ENCODE measurements at places on chromosomes 1 and 21.
A peak's percentile ranks its signal among the peaks of the same experiment; 100 is the strongest.

- no peaks in the 10 kb centered on the region for H3K27me3 ChIP-seq
- peaks cover 15% of the 10 kb centered on the region for H3K4me1 ChIP-seq
- no peaks in the 10 kb centered on the region for H3K36me3 ChIP-seq
- H3K4me3 ChIP-seq, result no peak overlapping the region
- no peak for DNase-seq
Measured at GRCh38 chr1:150521196-150521968, 5.8 kb downstream of the FALEC start.

DNA sequence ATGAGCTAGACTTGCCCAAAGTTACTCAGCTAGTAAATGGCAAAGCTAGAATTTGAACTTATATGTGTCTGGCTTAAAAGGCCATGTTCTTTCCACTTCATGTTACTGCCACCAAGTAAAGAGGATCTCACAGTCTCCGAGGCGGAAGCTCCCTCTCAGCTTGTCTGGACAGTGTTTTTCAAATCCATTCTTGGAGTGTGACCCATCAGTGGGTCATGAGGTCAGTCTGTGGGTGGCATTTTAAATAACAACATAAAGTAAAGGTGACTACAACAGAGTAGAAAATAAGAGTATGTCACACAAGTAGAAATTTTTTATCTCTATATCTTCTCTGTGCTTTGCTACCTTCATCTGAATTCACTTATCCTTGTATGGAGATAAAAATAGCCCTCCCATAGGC, 3.2 kb upstream of the HMGB4 start:
- no peak for DNase-seq
- no peaks in the 10 kb centered on the region for H3K4me1 ChIP-seq
- H3K36me3 ChIP-seq, result peaks cover 8% of the 10 kb centered on the region
- peaks cover 22% of the 10 kb centered on the region for H3K27me3 ChIP-seq
- no peak overlapping the region for H3K4me3 ChIP-seq

- H3K4me3 ChIP-seq, result no peak overlapping the region
- H3K4me1 ChIP-seq, result no peaks in the 10 kb centered on the region
- no peak overlapping the region for H3K27ac ChIP-seq
- no peak for DNase-seq
- peaks cover 10% of the 10 kb centered on the region for H3K27me3 ChIP-seq
Measured at GRCh38 chr21:26679284-26679683, 106.2 kb upstream of the CYYR1 start.

DNA sequence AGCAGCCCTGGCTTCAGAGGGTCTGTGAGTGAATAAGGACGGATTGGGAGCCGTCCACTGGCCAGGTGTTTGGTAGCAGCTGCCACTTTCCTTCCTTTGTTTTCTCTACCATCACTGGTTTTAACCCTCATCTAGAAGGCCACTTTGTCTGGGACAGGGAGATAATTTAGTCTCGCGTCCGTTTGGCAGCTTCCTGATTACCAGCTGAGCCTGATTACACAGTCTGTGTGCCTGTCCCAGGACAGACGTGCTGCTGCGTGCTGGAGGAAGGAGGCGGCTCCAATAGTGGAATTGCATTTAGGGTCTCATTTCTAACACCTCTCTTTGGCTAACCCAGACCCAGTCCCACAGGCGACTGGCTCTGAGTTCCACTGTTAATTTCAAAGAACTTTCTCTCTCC, 24.6 kb upstream of the CASQ2 start:
- H3K27me3 ChIP-seq, result peaks cover 19% of the 10 kb centered on the region
- no peaks in the 10 kb centered on the region for H3K36me3 ChIP-seq
- H3K4me1 ChIP-seq, result no peaks in the 10 kb centered on the region
- DNase-seq, result no peak
- no peak overlapping the region for H3K4me3 ChIP-seq
- no peak overlapping the region for H3K27ac ChIP-seq

- peaks cover 17% of the 10 kb centered on the region for H3K4me1 ChIP-seq
- peaks cover 7% of the 10 kb centered on the region for H3K27me3 ChIP-seq
- H3K4me3 ChIP-seq, result peak overlapping the region; percentile 80
- DNase-seq, result peak; percentile 71
- H3K36me3 ChIP-seq, result no peaks in the 10 kb centered on the region
- H3K27ac ChIP-seq, result no peak overlapping the region
Measured at GRCh38 chr1:201481761-201482493, 12.9 kb upstream of the PHLDA3 start.

DNA sequence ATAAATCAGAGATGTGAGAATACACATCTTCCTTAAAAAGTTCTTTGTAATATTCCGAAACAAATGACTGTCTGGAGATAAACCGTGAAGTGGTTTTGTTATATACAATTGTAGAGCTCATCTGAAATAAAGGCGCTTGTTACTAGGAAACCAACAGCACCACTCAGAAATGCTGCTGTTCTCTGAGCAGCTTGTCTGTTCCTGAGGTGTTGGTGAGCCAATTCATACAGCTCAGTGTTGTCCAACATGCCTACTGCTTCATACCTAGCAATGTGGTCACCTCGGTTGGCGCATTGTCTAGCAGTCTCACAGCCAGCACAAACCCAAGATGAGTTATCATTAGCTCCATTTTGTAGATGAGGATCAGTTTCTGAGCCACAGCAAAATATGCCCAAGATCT, 44.4 kb downstream of the GFI1 start:
- H3K27me3 ChIP-seq, result no peaks in the 10 kb centered on the region
- H3K4me3 ChIP-seq, result no peak overlapping the region
- no peak overlapping the region for H3K27ac ChIP-seq
- H3K4me1 ChIP-seq, result no peaks in the 10 kb centered on the region
- no peak for DNase-seq

DNA sequence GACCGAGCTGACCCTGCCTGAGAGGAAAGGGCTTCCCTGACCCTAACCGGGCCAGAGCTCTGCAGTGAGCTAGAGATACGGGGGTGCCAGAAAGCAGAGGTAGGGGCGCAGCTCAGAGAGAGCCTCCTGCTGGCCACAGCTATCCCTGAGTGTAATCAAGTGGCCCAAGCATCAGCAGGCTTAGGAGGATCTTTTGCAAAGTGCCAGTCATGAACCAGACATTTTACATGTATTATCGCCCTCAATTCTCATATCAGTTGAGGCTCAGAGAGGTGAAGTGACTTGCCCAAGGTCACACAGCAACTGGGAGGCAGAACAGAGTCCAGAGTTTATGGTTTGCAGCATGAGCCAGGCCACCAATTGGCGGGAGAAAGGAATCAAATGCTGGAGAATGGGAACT, 7.0 kb upstream of the ID3 start:
- DNase-seq, result no peak
- H3K4me3 ChIP-seq, result no peak overlapping the region
- no peaks in the 10 kb centered on the region for H3K36me3 ChIP-seq
- peaks cover 68% of the 10 kb centered on the region for H3K4me1 ChIP-seq

DNA sequence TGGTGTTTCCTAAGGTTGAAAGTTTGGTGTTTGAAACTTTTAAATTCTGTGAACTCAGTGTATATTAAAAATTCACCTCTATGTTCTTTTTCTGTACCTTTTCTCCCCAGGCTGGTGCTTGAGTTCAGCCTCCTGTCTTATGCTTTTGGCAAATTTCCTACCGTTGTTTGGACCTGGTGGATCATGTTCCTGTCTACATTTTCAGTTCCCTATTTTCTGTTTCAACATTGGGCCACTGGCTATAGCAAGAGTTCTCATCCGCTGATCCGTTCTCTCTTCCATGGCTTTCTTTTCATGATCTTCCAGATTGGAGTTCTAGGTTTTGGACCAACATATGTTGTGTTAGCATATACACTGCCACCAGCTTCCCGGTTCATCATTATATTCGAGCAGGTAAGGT, 24.9 kb upstream of the AXDND1 start:
- no peaks in the 10 kb centered on the region for H3K27me3 ChIP-seq
- peaks cover 33% of the 10 kb centered on the region for H3K36me3 ChIP-seq
- no peak overlapping the region for H3K4me3 ChIP-seq
- DNase-seq, result no peak
- H3K27ac ChIP-seq, result no peak overlapping the region

DNA sequence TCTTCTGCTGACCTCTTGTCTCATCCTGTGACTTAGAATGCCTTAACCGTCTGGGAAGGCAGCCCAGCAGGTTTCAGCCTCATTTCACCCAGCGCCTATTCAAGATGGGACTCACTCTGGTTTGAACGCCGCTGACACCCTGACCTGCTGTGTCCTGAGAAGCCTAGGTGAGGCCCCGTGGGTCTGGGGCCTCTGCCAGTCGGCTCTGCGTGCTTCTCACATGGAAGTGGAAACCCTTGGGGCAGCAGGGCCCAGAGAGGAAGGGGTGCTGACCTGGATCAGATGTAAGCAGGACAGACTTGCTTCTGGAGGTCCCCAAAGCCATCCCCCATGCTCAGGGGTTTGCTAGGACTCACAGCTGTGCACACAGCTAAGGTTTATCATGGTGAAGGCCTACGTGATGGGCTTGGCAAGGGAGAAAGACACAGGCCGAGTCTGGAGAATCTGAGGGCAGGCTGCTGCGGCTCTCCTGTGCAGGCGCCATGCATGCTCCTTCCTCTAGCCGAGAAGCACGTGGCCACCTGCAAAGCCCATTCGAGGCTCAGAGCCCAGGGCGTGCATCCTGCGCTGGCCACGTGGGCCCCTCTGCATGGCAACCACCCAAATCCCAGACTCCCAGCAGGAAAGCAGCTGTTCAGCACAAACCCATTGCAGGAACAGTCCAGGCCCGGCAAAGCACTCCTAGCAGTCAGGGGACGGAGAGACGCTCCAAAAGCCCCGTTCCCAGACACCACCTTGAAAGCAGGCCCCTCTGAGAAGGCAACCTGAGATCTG, 3.8 kb downstream of the TRPM2 start:
- no peak overlapping the region for H3K4me3 ChIP-seq
- peaks cover 46% of the 10 kb centered on the region for H3K4me1 ChIP-seq
- DNase-seq, result no peak
- H3K27me3 ChIP-seq, result no peaks in the 10 kb centered on the region

DNA sequence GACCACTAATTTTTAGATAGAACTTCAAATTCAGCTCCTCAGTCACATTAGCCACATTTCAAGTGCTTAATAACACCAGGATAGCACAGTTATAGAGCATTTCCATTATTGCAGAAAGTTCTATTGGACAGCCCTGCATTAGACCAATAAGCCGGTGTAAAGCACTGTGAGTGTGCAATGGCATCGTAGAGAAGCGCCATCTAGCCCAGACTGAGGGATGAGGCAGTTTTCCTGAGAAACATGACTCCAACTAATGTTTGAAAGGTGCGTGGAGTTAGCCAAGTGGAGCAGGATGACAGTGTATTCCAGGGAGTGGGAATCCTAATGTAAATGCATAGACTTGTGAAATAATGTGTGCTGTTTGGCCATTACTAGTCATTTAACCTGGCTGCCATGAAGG, 7.7 kb downstream of the RPE65 start:
- no peak overlapping the region for H3K27ac ChIP-seq
- no peak overlapping the region for H3K4me3 ChIP-seq
- H3K36me3 ChIP-seq, result no peaks in the 10 kb centered on the region
- DNase-seq, result no peak

- H3K4me3 ChIP-seq, result peak within 1 kb of the TSS; percentile 88
- peaks cover 20% of the 10 kb centered on the region for H3K27me3 ChIP-seq
- H3K36me3 ChIP-seq, result no peaks in the 10 kb centered on the region
- no peak within 1 kb of the TSS for H3K27ac ChIP-seq
Measured at GRCh38 chr1:16073490-16074119, at the start of gene FAM131C. TSS of gene FAM131C (minus strand) at chr1:16073651. CDS start at chr1:16073442, 209 bp downstream.

- H3K4me1 ChIP-seq, result peaks cover 14% of the 10 kb centered on the region
- no peaks in the 10 kb centered on the region for H3K36me3 ChIP-seq
- no peak for DNase-seq
Measured at GRCh38 chr1:208242146-208242545, 2.0 kb downstream of the PLXNA2 start.

- no peak for DNase-seq
- no peak overlapping the region for H3K4me3 ChIP-seq
- H3K36me3 ChIP-seq, result no peaks in the 10 kb centered on the region
- no peaks in the 10 kb centered on the region for H3K4me1 ChIP-seq
- peaks cover 36% of the 10 kb centered on the region for H3K27me3 ChIP-seq
Measured at GRCh38 chr1:22932803-22933470, 39.7 kb downstream of the LACTBL1 start.

- peaks cover 29% of the 10 kb centered on the region for H3K4me1 ChIP-seq
- H3K27ac ChIP-seq, result no peak overlapping the region
- DNase-seq, result no peak
- H3K27me3 ChIP-seq, result no peaks in the 10 kb centered on the region
Measured at GRCh38 chr1:211933946-211934714, 101.2 kb downstream of the INTS7 start.

- DNase-seq, result no peak
- H3K27me3 ChIP-seq, result no peaks in the 10 kb centered on the region
- H3K36me3 ChIP-seq, result no peaks in the 10 kb centered on the region
- peaks cover 6% of the 10 kb centered on the region for H3K4me1 ChIP-seq
Measured at GRCh38 chr1:32393832-32394140, 455 bp downstream of the BSDC1 start.

GRCh38 chr1:53255031-53255430, 16.7 kb upstream of the MAGOH start:
- no peak for DNase-seq
- H3K4me3 ChIP-seq, result no peak overlapping the region
- peak overlapping the region; percentile 69 for H3K27ac ChIP-seq
- no peaks in the 10 kb centered on the region for H3K36me3 ChIP-seq

All from naive B cell (primary cell).